ENCODE measurements at places on chromosomes 1 and 21.

GRCh38 chr1:199786695-199787094, 240.8 kb upstream of the NR5A2 start:
- DNase-seq = no peak

GRCh38 chr1:242025681-242026080, 26.8 kb upstream of the MAP1LC3C start:
- DNase-seq = no peak

DNA sequence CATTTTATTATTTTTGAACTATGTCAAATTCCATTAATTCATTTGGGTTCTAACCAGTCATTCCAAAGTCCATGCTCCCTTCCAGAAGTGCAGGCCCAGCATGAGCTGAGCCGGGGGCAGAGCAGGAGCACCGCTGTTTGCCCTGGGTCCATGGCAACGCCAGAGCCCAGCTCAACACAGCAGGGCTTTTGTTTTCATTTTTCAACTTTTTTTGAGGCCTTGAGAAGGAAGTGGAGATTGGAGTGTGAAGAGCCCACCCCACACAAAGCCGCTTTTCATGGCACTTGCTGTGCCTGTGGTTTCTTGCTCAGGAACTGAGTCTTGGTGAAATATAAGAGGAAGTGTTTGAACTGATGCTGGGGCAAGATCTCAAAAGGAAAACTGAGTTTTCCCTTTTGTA, 13.2 kb upstream of the PRMT2 start:
- no peak for DNase-seq

DNA sequence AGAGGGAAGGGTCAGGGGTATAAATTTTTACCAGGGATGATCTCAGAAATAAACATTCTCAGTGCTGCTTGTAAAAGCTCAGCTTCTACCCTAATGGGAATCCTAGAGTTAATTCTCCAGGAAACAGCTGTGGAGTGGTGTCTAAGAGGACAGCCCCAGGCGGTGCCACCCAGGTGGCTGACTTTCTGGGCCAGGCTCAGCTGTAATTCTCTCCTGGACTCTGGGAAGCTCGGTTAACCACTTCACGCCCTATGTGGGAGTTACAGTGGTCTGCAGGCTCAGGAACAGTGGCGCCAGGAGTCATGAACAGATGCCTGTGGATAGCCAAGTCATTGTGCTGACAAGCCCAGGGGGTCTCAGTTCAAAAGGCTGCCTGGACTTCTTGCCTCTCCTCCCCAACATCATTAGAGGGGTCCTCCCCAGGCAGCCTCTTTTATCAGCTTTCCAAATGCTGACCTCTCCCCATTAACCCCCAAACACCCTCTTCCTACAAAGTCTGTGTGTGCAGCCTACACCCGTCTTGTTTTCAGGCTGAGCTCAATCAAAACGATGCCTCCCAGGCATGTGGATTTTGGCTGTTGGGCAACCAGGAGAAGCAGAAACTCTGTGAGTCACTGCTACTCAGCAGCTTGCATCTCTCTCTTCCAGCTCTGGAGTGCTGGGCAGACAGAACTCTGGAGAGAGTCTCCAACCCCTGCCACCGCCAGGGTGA, 1.2 kb downstream of the HHIPL2 start:
- DNase-seq = peak; percentile 68

GRCh38 chr1:35499652-35500176, 57.5 kb downstream of the KIAA0319L start:
- DNase-seq = no peak

Measured in kidney glomerular epithelial cell (primary cell).